ENCODE measurements at places on chromosomes 12 and 14.

DNA sequence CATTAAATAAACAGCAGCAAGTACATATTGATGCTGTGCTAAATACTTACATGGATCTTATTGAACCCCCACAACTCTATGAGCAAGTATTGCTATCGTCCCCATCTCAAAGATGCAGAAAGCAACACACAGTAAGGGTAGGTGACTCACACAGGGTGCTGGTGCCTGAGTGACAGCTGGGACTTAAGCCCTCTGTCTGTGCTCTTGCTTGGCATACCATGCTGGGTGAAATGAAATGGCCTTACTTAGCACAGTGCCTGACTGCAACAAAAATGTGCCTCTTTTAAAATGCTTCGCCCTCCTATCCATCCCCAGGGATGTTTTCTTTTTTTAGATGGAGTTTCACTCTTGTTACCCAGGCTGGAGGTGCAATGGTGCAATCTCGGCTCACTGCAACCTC is 788 bp downstream of the TEX52 start:
- no peak for DNase-seq

- no peak for DNase-seq
Observed at GRCh38 chr12:65419284-65420072, 141.0 kb downstream of the MSRB3 start.

- DNase-seq: no peak
Observed at GRCh38 chr12:131102991-131103668, 149.4 kb downstream of the ADGRD1 start.

DNA sequence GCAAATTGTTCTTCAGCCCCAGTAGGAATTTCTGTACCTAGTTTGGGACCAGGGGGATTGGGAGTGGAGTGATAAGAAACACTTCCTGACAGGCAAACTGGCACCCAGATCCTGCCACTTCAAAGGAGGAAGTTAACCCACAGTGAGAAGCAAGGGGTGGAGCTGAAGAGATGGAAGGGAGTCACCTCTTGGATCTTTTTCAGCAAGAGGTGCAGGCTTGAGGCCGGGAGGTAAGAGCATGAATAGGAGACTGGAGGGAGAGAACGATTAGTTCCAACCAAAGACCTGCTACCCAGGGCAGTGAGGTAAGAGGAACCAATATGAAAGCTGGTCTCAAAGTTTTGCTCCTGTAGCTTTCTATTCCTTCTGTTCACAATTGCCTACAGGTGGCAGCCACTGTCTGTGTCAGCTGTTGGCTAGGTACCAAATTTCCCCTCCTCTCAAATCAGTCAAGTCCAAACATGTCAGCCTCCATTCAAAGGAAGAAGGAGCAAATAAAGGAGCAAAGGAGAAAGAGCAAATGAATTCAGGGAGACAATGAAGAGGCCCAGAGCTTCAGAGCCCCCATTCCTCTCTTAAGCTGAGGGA is 14.9 kb upstream of the TAC3 start:
- no peak for DNase-seq

GRCh38 chr12:14781563-14781962 is 21.7 kb downstream of the WBP11 start:
- DNase-seq: no peak

GRCh38 chr14:100640471-100641273 is 53.5 kb upstream of the BEGAIN start:
- DNase-seq: peak; percentile 60

- no peak for DNase-seq
Observed at GRCh38 chr12:120234643-120235368, 30.7 kb downstream of the PXN start.

GRCh38 chr12:108802101-108802961 is 55.1 kb downstream of the SSH1 start:
- DNase-seq: no peak

- DNase-seq: no peak
Observed at GRCh38 chr12:64729909-64730587, 29.2 kb downstream of the GNS start.

DNA sequence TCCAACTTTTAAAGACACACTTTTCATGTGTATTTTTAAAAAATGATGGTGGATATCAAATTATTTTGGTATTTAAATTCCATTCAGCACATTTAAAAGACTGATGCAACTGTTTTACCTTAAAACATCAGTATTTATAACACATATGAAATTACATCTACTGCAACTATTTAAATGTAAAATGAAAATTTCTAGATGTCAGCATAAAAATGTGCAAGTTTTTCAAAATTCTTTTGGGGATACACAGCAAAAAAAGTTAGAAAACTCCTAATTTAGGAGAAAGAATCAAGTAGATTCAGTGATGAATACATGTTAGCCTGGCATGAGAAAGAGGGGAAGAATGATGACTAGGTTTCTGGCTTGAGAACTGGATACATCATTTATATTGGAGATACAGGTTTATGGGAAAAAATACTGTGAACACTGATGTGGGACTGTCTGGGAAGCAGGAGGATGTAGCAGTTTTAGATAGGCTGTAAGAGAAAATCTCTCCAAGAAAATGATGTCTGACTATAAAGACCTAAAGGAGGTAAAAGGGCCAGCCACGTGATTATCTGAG is 9.2 kb downstream of the SOS2 start:
- DNase-seq: no peak

GRCh38 chr14:99561864-99562263 is 42.1 kb downstream of the CCDC85C start:
- no peak for DNase-seq

GRCh38 chr12:113862590-113863454 is 103.3 kb downstream of the RBM19 start:
- no peak for DNase-seq

DNA sequence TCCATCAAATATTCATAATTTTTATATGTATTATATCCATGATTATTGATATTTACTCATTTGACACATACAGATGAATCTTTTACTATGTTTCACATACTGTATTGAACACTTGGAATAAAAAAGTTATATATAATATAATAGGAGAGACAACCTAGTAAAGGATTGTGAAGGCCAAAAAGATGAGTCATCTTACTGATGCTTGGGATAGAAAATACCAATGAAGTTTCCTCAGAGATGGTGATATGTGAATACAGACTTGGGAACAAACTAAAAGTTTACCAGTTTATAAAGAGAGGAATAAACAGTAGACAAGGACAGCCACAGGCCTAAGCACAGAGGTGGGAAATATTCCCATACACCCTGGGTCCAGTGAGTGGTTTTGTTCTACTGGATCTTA is 743.9 kb upstream of the FLRT2 start:
- no peak for DNase-seq

DNA sequence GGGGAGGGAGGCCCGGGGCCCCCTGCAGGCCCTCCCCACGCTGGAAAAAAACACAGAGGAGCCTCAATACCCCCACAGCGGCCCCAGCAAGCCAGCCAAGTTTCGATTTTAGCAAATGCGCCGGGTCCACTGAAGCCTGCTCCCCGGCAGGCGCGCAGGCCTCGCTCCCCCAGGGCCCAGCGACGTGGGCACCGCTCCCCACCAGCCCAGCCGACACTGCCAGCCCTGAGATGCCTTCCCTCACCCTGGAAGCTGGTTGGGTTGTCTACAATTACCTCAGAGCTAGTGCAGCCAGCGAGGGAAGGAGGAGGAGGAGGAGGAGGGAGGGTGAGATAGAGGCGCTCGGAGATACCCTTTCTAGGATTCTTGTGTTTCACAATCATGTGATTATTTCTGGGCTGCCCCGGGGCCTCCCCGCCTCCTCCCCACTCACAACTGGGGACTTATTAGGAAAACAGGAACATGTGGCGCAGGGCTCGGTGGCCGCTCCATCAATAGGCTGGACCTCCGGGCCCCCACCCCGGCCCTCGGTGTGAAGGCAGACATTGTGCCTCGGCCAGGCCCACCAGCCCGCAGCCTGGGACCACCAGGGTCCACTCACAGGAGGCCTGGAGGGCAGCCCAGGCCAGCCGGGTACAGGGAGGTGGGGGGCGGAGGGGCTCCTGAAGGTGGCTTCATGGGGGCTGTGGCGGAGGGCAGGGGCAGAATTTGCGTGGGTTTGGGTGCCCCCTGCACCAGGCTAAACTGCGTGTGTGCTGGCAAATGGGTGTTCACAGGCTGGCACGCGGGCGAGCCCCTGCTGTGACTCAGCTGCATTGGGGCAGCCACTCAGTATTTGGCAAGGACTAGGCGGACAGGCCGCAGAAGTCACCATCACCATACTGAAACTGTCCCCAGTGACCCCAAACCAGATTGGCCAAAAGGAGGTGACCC is 109.9 kb downstream of the NCOR2 start:
- peak; percentile 36 for DNase-seq

GRCh38 chr12:115710104-115710564 is 567.4 kb downstream of the MED13L start:
- DNase-seq: no peak

DNA sequence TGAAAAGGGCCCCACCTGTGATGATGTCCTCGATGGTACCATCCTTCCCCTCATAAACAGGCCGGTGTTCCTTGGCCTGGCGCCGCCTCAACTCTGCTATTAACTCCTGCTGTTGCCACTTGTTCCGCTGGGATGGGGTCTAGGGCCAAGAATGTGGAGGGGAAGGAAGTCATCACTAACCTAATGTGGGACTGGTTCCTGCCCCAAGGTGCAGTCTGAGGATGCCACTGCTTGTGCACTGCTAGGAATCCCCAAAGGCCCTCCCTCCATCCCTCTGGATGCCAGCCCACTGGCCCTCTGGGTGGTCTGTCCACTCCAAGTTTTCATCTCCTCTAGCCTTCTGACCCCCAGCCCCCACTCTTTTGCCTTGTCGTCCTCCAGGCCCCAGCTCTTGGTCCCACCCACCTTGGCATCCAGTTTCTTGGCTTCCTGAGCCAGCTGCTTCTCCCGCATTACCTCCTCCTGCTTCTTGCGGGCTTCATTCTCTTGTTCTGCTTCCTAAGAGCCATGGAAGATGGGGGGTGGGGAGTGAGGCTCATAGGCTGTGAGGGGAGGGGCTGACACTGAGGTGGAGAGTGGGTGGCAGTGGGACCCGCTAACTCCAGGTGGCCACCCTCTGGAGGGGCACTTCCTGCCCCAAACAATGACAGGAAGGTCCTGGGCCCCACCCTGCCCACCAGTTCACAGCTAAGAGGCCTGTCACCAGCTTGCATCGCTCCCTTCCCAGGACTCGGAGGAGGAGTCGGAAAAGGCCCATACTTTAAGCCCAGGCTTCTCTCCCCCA is 23.7 kb downstream of the PRPF40B start:
- no peak for DNase-seq

GRCh38 chr12:2283480-2283879 is 230.7 kb downstream of the CACNA1C start:
- no peak for DNase-seq

GRCh38 chr12:111355201-111355925 is 13.5 kb downstream of the PHETA1 start:
- no peak for DNase-seq

- no peak for DNase-seq
Observed at GRCh38 chr12:52207895-52208294, 16.1 kb upstream of the KRT80 start.

DNA sequence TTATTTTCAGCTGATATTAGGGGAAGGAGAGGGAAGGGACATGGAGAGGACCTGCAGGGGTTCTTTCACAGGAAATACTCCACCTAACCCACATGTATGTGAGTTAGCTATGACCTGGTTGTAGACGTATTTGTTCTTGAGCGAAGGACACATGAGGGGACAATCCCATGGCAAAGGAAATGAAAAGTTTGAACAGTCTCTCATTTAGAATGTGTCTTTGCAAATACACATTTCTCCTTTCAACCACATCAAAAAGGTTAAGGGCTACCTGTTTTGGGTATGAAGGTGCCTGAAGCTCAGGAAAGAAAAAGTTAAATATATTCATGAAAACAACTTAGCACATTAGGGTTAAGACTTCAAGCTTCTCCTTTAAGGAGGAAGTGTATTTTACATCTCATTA is 7.4 kb downstream of the PYGL start:
- DNase-seq: no peak

DNA sequence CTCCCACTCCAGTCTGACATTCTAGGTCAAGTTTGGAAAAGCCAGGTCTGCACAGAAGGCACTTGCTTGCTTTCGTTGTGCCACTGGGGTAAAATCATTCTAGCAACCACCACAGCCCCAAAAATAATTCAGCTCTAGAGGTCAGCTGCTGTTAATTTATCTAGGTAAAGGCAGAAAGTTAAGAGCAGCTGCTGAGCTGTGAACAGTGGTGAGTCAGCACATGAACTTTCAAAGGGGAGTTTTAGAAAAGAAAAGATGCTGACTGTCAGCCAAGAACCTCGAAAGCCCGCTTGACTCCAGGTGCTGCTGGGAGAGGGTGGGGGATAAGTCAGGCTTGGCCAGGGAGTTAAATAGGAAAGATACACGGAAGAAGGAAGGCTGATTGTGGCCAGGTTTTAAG is 12.7 kb downstream of the CCDC197 start:
- no peak for DNase-seq

- peak; percentile 34 for DNase-seq
Observed at GRCh38 chr14:65164068-65164824, 61.9 kb upstream of the MAX start.

- no peak for DNase-seq
Observed at GRCh38 chr14:98798099-98798498, 473.9 kb downstream of the BCL11B start.

DNA sequence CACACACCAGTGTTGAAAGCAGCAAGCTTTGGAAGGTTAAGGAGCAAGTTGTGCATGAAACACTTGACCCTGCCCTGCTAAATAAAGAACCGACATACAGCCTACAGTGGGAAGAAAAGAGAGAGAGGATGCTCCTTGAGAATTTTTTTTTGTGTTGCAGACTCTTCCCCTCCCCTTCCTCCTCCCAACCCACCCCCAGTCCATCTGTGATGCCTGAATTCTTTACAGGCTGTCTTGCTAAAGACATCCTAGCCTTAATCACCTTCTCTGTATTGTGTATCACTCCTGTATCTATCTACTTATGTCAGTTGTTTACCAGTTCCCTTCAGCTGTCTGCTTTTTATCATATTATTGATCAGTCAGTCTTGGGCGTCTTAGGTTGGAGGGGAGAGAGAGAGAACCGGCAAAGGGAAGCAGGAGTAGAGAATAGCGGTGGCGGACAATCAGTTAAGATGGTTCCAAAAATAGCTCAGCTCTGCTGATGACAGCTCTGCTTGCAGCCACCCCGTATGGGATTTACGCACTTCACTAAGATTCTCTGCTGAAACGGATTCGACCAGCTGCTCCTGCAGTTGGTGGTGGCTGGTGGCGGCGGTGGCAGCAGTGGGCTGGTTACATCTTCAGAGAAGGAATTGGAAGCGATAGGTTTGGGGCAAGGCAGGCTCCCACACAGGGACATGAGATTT is 664.7 kb downstream of the NRXN3 start:
- no peak for DNase-seq

- no peak for DNase-seq
Observed at GRCh38 chr12:1799882-1800400, 20.4 kb upstream of the LRTM2 start.

DNA sequence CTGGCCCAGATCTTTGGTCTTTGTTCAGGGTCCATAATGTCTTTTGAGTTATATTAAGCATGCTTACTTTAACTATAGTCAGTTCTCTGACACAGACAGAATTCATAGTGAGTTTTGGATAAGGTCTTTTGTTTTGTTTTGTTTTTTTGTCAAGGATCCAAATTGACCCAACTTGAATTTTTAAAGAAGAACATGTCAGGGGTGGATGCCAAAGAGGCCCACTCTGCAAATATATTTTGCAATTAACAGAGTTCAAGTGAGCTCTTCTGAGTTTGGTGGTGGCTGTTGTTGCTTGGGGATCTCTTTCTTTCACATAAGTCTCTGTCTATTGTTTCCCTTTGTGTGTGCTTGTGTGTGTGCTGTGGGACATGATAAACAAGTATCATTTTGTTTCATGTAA is 34.4 kb upstream of the PMCH start:
- no peak for DNase-seq
